ENCODE measurements at places on chromosomes 3 and 15.

DNA sequence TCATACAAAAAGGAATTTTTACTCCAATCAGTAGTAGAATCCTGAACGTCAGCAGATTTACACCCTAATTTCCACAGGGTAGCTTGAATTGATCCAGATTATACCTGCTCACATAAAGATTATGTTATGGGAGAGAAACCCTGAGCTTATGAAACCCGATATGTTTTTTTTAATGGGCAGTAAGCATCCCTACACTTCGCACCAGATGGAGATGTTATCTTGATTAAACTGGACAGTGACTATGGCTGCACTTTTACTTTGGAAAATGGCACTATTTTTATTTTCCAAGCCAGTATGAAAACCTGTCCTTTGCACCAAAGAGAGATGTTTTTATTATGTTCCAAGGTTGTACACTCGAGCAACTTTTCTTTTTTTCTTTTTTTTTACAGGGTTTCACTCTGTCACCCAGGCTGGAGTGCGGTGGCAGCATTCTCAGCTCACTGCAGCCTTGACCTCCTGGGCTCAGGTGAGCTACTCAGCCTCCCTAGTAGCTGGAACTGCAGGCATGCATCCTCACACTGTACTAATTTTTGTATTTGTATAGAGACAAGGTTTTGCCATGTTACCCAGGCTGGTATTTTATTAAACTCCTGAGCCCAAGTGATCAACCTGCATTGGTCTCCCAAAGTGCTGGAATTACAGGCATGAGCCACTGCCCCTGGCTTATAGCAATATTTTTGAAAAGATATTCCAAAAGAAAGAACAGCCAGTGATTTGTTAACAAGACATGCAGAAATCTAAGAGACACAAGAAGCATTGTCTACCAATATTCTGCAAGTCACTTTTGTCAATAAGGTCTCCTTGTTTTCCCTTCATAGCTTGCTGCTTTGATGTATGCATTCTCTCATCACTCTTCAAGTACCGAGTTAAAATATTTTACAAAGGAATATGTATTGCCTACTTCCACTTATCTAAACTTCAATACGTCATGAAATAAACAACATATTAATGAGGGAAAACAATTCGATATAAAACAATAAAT is 1412.6 kb downstream of the ZPLD1 start:
- DNase-seq: no peak

DNA sequence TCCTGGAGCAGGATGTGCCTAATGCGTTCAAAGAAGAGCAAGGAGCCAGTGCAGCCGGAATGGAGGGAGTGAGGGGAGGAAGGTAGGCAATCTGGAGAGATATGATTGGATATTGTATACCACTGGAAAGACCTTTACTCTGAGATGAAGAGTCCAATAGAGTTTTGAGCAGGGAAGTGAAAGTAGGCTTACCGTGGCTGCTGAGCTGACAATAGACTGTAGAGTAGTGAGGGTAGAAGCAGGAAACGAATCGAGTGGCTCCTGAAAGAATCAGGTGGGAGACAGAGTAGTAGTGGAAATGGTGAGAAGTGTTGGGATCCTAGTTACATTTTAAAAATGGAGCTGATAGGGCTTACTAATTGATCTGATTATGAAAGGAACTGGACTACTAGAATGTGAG is 51.8 kb upstream of the NUDT16 start:
- DNase-seq: no peak

DNA sequence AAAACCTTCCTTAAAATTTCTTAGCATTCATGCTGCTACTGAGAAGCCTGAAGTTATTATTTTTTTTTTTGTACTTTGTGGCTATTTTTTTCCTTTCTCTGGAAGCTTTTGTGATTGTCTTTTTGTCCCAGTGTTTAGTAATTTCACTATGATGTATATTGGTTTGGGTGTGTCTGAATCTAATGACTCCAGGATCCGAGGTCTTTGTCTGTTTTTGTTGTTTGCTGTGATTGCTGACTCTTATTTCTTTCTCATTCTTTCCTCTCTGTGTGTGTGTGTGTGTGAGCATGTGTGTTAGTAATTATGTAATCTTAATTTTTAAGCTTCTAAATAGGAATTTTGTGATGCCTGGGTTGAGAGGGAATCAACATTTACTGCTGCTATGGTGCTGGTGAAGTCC is 152.0 kb downstream of the RAP2B start:
- no peak for DNase-seq

DNA sequence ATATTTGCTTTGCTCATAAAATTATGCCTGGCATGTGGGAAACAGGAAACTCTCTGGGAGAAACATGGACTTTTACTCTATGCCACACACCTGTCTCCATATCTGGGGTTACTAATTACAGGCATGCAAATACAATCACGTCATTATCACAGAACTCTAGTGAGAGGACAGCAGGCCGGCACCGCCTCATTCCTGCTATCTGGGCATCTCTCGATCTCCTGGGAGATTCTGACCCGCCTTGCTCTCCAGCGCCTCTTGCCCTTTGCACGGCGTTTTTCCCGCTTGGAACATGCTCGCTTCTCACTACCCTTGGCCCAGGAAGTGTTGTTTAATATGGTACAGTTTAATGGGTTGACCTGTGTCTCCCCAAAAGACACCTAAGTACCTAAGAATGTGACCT is 45.4 kb upstream of the PARL start:
- DNase-seq: no peak

DNA sequence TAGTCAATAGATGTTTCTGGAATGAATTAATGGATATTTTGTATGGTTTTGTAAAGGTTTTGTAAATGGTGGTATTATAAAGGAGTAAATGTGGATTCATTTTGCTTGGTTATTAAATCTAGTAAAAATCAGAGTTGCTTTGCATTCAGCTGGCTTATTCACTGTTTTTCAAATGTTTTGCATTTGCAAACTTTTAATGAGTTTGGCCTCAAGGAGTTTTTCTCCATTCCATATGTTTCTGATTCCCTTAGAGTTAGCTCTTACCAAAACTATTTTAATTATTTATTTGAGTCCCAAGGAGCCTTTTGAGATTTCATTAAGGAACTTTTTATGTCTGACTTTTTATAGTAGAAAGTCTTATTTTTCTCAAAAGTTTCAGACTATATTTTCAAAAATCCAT is 992.2 kb downstream of the DIPK2A start:
- DNase-seq: no peak

GRCh38 chr3:36060950-36061349 is 319.4 kb upstream of the STAC start:
- DNase-seq: peak; percentile 11

DNA sequence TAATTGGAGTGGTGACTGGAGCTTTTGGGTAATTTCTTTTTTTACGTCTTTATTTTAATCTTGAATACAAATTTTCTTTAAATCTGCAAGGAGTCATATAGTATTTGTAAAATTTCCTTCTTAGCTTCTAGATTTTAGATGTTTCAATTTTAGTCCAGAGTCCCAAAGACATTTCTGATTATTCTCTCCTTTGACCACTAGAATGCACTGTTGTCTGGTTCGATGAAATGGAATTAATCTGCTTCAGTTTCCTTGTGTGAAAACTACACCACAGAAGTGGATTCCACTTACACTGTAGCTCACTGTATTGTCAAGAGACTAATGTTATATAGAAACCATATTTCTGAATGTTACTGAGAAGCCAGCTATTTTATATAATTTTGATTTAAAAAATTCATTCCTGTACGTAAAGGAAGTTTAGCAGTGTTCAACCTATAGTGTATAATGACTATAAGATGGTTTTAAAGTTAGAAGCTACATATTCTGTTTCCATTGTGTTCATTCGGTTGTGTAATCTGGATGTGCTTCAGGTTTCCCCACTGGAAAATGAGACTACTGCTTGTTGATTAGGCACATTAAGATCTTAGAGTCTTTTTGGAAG is 6.1 kb downstream of the GRAMD1C start:
- DNase-seq: peak; percentile 72

DNA sequence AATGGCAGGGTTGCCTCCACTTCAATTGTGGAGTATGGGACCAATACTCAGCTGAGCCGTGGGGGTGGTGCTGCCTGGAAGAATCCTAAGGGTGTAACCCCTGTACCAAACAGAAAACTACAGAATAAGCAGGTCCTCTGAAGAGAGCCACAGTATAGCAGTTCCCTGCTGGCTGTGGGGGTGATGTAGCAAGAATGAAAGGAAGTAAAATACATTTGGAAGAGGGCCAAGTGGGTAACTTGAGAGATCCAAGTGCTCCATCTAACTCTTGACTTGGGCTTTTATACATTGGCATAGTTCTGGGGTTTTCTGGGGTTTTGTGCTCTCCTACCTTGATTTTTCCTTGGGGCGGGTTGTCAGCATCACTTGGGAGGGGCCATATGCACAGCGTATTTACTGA is 341.4 kb downstream of the OTOL1 start:
- no peak for DNase-seq

- DNase-seq: no peak
Observed at GRCh38 chr15:72482275-72482674, 8.1 kb downstream of the ARIH1 start.

GRCh38 chr3:143820466-143821221 is 27.6 kb downstream of the SLC9A9 start:
- DNase-seq: no peak

DNA sequence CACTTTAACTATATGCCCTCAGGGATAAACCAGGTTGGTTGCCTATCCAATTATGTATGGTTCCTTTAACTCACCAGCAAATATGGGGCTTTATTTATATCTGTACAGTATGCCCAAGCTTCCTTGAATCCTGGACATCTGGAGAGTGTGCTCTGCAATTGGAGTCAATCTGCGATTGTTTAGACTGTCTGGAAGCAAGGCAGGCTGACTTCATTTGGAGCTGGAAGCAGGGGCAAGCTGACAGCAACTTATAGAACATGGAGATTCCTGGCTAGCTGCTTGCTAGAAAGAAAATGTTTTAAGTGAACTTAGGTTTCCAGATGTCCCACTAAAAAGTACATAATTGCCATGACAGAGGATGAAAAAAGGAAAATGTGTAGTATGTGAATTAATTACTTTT is 63.7 kb upstream of the TPRG1 start:
- DNase-seq: peak; percentile 90

- DNase-seq: no peak
Observed at GRCh38 chr3:89332793-89333192, 225.4 kb downstream of the EPHA3 start.

DNA sequence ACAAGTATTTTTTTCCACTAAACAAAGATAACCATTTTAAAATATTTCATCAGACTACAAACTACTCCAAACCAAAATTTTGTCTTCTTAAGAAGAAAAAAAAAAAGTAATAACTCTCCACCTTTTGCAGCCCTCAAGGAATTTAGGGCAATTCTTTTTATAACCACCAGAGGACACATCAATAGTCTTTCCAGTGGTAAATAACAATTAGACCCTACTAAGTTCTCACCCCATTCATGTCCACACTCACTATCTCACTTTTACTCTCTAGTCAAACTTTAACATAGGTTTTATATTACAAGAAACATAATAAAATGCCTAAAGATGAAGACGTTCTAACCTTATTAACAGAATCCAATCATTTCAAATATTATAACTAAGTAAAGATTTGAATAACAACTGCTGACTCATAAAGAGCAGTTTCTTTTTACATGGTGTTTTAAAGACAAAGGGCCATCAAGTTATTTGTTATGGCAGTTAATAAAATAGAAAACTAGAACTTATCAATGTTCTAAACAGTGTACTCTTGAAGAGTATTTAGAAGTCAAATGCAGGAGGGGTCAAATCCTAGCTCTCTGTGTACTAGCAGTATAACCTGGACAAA is 33.0 kb downstream of the CCDC39 start:
- DNase-seq: no peak

- no peak for DNase-seq
Observed at GRCh38 chr3:195616681-195617080, 32.9 kb upstream of the APOD start.

DNA sequence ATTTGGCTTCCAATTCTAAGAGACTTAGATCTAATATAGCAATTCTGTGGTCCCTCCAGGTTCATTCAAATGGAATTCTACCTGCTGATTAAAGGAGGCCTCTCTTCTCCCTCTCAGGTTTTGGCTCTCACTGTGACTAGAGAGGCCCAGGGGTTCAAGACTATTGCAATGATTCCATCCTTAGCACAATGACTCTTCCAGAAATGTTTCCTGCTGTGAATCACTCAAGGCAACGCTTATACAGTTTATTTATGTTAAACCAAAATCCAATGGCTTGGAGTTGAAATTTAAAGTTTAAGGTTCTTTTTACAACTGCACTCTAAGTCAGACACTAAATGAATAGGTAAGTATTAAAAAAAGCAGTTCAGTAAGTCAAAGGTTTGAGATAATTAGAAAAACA is 39.9 kb downstream of the IFT57 start:
- DNase-seq: no peak

DNA sequence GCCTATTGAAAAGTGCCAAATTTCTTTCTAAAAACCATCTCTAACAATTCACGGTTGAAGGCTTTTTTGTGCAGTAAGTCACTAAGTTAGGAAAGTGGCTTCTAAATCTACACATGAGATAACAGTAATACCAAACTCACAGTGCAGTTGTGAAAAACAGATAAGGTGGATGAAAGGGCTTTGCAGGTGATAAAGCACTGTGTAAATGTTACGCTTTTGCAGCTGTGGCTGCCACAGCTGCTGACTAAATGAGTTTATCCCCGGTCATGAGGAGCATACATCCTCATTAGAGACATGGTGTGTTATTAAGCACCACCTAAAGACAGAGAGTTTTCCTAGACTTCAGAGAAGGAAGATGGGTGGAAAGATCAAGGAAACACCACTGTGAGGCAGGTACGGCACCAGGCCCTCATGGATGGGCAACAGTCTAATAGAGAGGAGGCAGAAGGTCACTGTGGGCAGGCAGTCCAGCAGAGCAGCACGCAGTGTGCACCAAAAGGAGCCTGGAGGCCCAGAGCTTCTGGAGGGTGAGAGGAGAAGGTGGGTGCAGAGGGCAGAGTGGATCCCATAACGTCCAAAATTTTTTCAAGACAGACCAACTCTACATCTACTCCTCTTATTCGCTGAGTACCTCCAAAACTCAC is 68.5 kb downstream of the FMN1 start:
- DNase-seq: no peak

DNA sequence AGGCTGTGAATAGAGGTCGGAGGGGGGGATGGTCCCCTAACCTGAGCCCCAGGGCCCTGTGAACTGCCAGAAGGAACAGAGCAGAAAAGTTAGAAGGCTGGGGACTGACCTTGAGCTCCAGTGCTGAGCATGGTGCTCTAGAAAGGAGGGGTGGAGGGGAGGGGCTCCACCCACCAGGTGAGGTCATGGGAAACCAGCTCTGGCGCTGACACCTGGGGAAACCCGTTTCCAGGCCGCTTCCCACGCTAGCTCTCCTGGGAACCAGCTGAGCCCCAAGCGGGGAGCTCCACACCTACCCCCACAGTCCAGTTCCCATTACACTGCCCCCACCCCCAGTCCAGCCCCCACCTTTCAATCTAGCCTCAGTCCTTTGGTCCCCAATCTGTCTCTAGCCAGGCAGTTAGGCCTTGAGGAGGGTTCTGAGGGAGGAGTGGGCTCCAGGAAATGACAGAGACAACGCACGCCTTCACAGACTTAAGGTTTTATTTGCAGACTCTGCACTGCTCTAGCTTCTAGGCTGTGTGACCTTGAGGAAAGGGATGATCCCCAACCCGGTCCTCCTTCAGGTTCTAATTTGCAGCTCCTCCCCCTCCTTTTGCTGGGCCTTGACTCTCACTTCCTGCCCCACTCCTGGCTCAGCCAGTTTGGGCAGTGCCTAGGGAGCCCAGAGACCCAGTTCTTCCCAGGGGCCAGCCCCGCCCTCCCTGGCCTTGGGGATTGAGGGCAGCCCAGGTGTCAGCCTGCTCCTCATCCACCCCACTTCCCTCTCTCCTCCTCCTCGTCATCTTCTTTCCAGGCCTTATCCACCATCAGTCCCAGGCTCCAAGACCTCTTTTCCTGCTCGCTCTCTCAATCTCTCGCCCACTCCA is 2.1 kb downstream of the RHOV start:
- no peak for DNase-seq

- no peak for DNase-seq
Observed at GRCh38 chr3:129809297-129809696, 84.2 kb downstream of the TMCC1 start.

Measured in NCI-H2171 (cell line).